Suprapubic skin (tissue), 4 donors: ENCODE measurements at places on chromosomes 3 and 15. TPM values are rescaled to one million over a fixed set of nuclear protein-coding genes. Genes with fewer than 3 reads are reported as not detected.

The GOLGA6L4 gene
- 4.0 TPM for total RNA-seq

DNA sequence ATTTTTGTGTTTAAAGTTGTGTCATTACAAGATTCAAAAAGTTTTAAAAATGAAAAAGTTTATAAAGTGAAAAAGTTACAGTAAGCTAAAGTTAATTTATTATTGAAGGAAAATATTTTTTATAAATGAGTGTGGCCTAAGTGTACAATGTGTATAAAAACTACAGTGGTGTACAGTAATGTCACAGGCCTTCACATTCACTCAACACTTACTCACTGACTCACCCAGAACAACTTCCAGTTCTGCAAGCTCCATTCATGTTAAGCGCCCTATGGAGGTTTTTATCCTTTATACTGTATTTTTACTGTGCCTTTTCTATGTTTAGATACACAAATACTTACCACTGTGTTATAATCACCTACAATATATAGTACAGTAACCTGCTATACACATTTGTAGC is 76.3 kb downstream of the DTWD1 start:
- DNase-seq = no peak

The C3orf22 gene
- not detected for total RNA-seq

DNA sequence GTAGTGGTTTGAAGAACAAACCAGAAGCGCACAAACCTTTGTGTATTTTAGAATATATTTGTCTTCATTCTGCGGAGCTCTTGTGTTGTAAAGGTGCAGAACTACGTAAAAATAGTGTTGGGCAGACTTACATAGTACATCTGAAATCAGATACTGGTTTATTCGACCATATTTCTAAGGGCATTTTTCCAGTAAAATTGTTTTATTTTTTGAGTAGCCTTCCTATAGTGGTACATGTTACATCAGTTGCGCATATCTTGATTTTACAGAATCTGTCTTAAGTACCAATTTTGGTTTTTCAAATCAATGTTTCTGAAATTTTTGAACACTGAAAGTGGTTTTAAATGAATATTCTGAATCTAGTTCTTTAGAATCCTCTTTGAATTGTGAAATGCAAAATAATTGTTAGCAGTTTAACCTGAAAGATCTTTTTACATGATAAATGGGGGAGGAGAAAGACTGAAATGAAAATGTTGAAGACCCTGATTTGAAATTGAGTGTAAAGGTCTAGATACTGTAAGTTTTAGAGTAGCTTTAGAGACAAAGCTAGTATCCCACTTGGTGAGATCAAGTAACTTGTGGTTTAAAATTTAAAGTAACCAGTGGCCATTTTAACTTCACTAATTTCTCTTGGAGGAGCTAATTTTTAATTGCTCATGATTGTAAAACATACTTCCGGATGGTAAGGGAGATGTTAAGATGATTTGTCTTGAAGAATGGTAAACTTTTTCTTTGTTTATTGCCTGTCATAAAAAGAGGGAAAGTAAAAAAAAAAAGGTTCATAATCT is 15.5 kb upstream of the CHD2 start:
- no peak for DNase-seq

GRCh38 chr3:101011136-101011535 is 17.9 kb upstream of the ABI3BP start:
- no peak for DNase-seq

The GPR156 gene
- total RNA-seq = not detected

DNA sequence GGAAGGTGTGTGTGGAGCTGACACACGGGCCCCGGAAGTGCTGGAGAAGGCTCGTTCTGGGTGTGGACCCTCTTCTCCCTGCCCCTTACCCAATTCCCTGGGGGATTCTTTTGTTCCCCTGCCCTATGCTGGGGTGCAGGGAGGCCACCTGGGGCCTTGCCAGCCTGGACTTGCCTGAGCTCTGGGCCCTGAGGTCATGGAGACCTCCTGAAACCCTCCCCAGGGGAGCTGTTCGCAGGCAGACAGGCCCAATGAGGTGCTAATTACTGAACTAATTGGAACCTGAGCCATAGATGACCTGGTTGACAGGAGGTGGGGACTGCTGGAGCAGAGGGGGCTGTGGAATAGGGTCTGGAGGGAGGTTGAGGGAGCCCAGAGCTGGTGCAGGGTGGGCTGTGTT is 9.4 kb upstream of the C15orf39 start:
- no peak for DNase-seq

- no peak for DNase-seq
Observed at GRCh38 chr3:134802428-134803050, 7.5 kb downstream of the EPHB1 start.

- no peak for DNase-seq
Observed at GRCh38 chr15:60395276-60396011, 2.3 kb downstream of the ANXA2 start.

The ATRIP gene
- total RNA-seq = 12.7 TPM
